ENCODE measurements at places on chromosomes 12 and 14.

DNA sequence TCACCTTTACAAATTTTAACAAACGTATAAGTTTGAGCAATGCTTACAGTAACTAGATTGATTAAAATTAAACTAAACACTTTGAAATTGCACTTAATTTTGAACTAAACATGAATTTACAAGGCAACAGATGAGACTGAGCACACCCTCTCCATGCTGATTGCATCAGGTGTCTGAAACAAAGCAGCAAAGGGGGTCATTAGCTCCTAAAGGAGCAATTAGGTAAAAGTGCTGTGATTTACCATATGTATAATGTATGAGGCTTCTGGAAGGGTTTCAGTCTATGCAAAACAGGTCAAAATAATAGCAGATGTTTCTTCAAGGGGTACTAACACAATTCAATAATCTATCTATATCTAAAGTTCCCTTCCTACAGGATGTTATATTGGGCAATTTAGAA lies 98.8 kb upstream of the LMNTD1 start:
- DNase-seq = no peak

GRCh38 chr12:22206111-22206728 lies 128.3 kb downstream of the ST8SIA1 start:
- DNase-seq = no peak

- no peak for DNase-seq
Measured at GRCh38 chr14:36047912-36048311, 128.6 kb downstream of the PTCSC3 start.

- DNase-seq = no peak
Measured at GRCh38 chr12:117085318-117085947, 13.8 kb downstream of the TESC start.

GRCh38 chr12:53564278-53564677 lies 57.0 kb upstream of the NPFF start:
- no peak for DNase-seq

GRCh38 chr12:98514982-98515286 lies 456 bp upstream of the TMPO start:
- no peak for DNase-seq

Measured in stimulated activated CD8-positive, alpha-beta memory T cell treated with anti-CD3 and anti-CD28 coated beads, Interleukin-15, amount 100 ng/mL, for 4 hours (primary cell).